NCI-H1930 (cell line): ENCODE measurements at places on chromosomes 12 and 14.

GRCh38 chr14:67999290-67999689, 179.7 kb downstream of the RAD51B start:
- no peak for DNase-seq

DNA sequence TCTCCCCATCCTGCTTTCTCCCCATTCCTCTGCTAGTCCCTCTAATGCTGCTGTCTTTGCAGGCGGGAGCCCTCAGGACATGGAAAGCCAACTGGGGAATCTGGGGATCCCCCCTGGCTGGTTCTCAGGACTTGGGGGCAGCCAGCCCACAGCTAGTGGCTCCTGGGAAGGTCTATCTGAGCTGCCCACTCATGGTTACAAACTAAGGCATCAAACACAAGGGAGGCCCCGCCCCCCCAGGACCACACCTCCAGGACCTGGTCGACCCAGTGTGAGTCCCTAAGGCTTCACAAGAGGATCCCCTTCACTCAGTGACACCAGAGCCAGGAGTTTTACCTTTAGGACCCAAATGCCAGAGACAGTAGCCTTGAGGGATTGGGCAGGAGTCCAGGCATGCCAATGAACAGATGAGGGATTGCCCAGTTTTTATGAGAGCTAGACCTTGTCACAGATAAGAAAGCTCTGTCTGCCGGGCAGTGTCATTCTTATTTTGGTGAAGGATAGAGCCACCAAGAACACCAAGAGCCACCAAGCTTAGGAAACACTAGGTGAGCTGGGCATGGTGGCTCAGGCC, 8.0 kb upstream of the CPNE6 start:
- DNase-seq = no peak

DNA sequence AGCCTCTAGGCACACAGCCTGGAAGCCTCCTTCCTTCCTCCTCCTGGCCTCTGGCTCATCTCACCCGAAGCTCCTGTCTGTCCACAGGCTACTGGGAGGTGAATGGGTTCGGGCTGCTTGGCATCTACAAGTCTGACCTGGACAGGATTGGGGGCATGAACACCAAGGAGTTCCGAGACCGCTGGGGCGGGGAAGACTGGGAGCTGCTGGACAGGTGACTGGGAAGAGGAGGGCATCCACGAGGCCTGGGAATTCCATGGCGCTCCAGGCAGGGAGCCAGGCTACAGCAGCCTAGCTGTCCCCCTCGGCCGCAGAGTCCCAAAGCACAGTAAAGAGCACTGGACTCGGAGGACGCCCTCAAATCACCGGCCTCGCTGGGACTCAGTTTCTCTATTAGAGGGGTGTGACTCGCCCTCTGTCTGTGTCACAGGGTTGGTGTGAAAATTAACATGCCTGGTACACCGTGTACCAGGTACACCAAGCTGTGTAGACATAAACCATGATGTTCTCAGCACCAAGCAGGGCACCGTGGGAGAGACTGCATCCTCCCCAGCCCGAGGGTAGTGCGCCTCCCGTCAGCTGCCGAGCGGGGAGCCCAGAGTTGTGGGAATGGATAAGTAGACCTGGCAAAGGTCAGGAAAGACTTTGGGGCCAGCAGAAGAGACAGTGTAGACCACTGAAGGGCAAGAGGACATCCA, 99.6 kb downstream of the B4GALNT3 start:
- DNase-seq = no peak

- DNase-seq = no peak
Observed at GRCh38 chr12:88298761-88299242, 156.7 kb downstream of the TMTC3 start.

GRCh38 chr12:128549601-128550218, 274.0 kb downstream of the SLC15A4 start:
- DNase-seq = no peak

DNA sequence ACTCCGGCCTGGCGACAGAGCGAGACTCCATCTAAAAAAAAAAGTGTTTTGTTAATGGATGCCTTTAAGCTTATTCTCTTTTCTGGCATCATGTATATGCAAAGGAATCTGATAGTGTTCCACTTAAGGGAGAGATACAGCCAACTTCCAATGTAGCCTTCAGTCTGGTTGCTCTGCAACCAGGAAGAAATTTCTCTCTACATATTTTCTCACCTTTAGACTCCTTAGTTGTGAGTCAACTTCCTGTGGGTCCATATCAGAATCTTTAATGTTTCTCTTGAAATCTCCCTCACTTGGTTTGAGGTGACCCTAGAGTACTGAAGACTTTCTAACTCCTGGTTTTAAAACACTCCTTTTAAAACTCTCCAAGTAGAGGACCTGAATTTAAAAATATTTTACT, 340.4 kb downstream of the SLC6A15 start:
- no peak for DNase-seq

DNA sequence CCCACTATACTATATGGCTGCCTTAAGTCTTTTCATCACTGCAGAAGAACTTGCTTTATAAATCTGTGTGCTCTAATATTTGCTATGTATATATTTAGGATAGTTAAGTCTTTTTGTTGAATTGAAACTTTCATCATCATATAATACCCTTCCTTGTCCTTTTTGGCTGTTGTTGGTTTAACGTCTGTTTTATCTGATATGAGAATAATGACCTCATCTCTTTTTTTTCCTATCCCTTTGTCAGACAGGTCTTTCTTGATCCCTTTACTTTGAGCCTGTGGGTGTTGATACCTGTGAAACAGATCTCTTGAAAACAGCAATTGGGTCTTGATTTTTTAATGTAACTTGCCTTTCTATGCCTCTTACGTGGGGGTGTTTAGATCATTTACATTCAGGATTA, 316.3 kb downstream of the TMTC2 start:
- DNase-seq = no peak

- DNase-seq = no peak
Observed at GRCh38 chr12:30796891-30797371, 42.2 kb upstream of the CAPRIN2 start.

GRCh38 chr14:89415159-89415558, 1.9 kb downstream of the FOXN3 start:
- no peak for DNase-seq

GRCh38 chr12:98532687-98533304, 17.4 kb downstream of the TMPO start:
- no peak for DNase-seq

GRCh38 chr14:71056168-71056567, 148.9 kb downstream of the PCNX1 start:
- DNase-seq = no peak

DNA sequence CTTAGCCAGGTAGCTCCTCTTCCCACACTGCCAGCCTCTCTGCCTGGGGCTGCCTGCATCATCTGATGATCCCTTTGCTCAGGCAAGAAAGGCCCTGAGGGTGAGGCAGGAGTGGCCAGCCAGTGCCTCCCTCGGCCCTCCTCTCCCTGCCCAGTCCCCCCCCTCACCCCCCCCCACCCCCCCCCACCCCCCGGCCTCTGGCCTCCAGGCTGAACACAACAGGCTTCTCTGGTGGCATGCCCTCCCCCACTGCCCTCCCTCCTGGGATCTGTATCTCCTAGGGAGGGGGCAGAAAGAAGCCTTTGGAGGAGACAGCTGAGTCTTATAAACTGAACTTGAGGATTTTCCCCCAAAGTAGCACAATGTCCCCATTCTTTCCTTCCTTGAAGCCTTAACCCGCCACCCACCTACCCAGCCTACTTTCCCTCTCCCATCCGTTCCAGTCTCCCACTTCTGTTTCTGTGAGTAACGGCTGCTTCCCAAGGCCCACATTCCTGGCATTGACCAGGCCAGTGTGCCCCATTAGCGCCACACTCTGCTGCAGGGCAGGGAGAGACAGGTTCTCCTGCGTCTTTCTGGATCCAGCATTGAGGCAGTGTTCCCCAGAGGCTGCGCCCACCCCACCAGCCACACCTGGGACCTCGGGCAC, 82.1 kb downstream of the B4GALNT3 start:
- DNase-seq = no peak

GRCh38 chr14:92997343-92998061, 74.6 kb downstream of the CHGA start:
- no peak for DNase-seq

- DNase-seq = no peak
Observed at GRCh38 chr12:89597770-89598169, 71.9 kb upstream of the POC1B start.

GRCh38 chr12:82357340-82357739, 847 bp downstream of the CCDC59 start:
- DNase-seq = no peak

GRCh38 chr14:68162887-68163286, 343.3 kb downstream of the RAD51B start:
- no peak for DNase-seq
